ENCODE measurements at places on chromosomes 16 and 17.

GRCh38 chr16:28872952-28873351 is 5.3 kb upstream of the ATP2A1 start:
- no peak for DNase-seq

DNA sequence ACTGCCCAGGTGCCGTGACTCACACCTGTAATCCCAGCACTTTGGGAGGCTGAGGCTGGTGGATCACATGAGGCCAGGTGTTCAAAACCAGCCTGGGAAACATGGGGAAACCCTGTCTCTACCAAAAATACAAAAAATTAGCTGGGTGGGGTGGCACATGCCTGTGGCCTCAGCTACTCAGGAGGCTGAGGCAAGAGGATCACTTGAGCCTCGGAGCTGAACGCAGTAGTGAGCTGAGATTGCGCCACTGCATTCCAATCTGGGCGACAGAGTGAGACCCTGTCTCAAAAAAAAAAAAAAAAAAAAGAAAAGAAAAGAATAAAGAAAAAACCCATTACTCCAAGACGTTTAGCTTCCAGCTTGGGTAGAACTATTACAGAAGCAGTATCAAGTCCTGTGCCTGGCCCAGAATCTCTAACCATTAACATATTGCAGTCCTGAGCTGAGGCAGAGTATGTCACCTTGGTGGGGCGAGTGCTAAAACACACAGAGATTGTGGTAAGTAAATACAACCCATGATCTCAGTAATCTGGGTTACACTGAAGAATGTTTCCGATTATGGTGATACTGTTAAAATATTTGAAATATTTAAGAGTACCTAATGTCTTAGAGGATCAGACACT is 23.2 kb upstream of the CFAP20 start:
- DNase-seq, result no peak

GRCh38 chr16:87971933-87972332 is 20.7 kb downstream of the BANP start:
- no peak for DNase-seq

GRCh38 chr17:72804949-72805707 is 287.4 kb downstream of the SLC39A11 start:
- peak; percentile 41 for DNase-seq

DNA sequence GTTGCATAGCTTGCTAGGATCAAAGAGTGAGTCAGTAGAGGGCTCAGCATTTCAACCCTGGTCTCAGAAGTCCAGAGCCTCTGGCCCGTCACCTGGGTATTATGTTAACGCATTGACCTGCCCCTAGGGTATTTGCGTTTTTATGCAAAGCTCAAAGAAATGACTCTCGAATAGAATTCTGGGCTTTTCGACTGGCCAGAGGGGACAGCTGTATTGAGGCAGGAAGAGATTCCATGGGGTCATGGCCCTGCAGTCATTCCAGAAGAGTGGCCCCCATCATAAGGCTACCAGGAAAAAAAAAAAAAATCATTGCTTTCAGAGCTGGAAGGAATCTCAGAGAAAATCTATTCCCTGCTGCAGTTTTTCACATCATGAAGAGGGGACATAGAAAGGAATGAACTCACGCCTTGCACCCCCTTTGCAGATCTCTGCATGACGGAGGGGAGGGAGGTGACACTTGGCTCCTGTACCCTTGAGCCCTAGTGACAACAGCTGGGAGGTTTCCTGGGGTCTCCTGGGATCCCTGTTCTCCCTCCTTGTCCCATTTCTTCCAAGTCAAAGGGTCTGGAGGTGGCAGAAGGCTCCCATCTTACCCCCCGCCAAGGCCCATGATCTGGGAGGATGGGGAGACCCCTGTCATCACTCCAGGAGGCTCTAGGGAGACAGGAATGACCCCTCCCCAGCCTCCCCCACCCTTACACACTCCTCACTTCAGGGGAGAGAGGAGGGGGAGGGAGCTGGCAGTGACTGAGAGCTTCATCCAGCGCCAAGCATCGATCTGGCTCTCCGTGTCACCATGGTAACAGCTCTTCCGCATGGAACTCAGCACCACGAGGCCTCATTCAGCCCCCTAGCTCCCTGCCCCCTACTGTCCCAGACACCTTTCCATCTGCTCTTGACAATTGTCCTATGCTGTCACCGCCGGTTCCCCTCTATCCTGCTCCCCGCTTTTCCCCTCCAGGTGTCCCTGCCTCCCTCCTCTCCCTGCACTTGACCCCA is 35.8 kb downstream of the GP2 start:
- DNase-seq, result peak; percentile 78

GRCh38 chr16:1983544-1984346 is at the start of gene GFER:
Gene GFER (plus strand): TSS chr16:1984193. CDS start chr16:1984219, 26 bp downstream.
- DNase-seq, result peak; percentile 97

- no peak for DNase-seq
Measured at GRCh38 chr17:17468217-17469010, 8.4 kb upstream of the MED9 start.

DNA sequence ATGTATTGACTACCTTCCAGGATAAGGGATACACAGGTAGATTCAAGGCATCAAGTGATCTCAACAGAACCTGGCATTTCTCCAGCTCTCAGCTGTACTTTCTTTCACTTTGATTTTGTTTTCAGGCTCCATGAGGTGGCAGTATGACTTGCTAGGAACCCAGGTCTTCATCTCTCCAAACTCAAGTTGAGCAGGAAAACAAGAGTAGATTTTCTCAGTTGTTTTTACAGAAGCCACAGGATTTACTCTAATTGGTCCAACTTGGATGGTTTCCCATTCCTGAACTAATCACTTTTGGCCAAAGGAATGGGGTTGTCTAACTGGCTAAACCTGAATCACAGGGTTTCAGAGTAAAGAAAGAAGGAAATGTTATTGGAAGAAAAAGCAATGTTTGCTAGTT is 146.6 kb downstream of the TRIM37 start:
- no peak for DNase-seq

- no peak for DNase-seq
Measured at GRCh38 chr17:42525221-42525620, 10.8 kb upstream of the NAGLU start.

GRCh38 chr16:72400257-72401083 is 228.5 kb upstream of the PMFBP1 start:
- DNase-seq, result peak; percentile 61

- DNase-seq, result no peak
Measured at GRCh38 chr16:23355106-23355670, 53.1 kb downstream of the SCNN1B start.

DNA sequence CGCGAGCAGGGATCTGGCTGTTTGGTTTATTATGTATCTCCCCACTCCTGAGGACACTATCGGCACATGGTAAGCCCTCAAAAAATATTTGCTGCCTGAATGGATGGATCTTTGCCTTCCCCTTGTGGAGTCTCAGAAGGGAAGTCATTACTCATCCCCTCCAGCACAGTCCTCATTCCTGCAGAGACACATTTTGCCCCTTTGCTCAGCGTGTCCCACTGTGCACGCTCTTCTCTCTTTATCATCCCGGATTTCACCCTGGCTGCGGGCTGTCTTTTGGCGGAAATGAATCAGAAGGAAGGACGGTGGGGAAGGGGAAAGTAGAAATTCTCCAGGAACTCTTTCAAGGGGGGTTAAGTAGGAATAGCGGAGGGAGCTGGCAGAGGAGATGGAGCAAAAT is 125.2 kb upstream of the CDC42EP4 start:
- no peak for DNase-seq

Data from retina (tissue), 1 donor.